ENCODE measurements at places on chromosomes 16 and 17. TPM values are rescaled to one million over a fixed set of nuclear protein-coding genes. Genes with fewer than 3 reads are reported as not detected.
A peak's percentile ranks its signal among the peaks of the same experiment; 100 is the strongest.

Gene RHBDL1
- 1.6 TPM for total RNA-seq

Gene GP2
- total RNA-seq, result 2.8 TPM

Gene TANGO6
- total RNA-seq, result 31.1 TPM

Gene MPV17L
- 7.9 TPM for total RNA-seq

Gene ACSM3
- 2.8 TPM for total RNA-seq

Gene NME4
- total RNA-seq, result 68.3 TPM

Gene PGS1
- 59.2 TPM for total RNA-seq

Gene RUNDC1
- total RNA-seq, result 12.4 TPM

Gene TMEM100
- 13.5 TPM for total RNA-seq

Gene LGALS3BP
- 147 TPM for total RNA-seq

Gene STXBP4
- total RNA-seq, result 22.2 TPM

Gene ADAT1
- total RNA-seq, result 35.5 TPM

Gene TEX19
- total RNA-seq, result not detected

Gene CD300E
- 3.8 TPM for total RNA-seq

Gene FNDC8
- total RNA-seq, result not detected

Gene UNC45B
- total RNA-seq, result 0.04 TPM

Gene SOCS3
- 144 TPM for total RNA-seq

GRCh38 chr16:10226141-10226986, 44.1 kb upstream of the GRIN2A start:
- DNase-seq, result no peak

GRCh38 chr17:42313773-42314566, 25.7 kb downstream of the STAT5A start:
- DNase-seq, result no peak

DNA sequence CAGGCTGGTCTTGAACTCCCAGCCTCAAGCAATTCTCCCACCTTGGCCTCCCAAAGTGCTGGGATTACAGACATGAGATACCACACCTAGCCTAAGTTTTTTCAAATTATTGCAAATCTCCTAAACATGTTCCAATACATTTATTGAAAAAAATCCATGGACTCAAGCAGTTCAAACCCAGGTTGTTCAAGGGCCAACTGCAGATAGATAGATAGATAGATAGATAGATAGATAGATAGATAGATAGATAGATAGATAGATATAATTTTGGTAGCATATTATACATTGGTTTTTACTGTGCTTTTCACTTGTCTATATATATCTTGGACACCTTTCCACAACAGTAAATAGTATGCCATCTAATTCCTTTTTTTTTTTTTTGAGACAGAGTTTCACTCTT, 20.9 kb upstream of the RBBP6 start:
- DNase-seq, result no peak

DNA sequence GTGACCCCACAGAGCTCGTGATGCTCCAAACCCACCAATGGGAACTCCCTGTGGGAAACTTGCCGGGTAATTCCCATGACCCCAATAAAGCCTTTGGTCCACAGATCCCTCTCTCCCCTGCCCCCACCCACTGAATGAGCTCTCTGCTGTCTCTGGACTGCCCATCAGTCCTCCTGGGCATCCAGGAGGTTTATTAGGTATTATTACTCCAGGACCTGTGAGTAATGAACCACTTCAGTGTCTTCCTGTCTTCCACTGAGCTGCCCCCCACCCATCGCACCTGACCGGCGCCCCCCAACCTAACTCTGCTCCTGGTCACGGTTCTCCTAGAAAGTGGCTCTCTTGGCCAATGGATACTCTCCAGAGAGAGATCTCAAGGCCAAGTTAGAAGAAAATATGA, 28.7 kb upstream of the DNAH17 start:
- no peak for DNase-seq

DNA sequence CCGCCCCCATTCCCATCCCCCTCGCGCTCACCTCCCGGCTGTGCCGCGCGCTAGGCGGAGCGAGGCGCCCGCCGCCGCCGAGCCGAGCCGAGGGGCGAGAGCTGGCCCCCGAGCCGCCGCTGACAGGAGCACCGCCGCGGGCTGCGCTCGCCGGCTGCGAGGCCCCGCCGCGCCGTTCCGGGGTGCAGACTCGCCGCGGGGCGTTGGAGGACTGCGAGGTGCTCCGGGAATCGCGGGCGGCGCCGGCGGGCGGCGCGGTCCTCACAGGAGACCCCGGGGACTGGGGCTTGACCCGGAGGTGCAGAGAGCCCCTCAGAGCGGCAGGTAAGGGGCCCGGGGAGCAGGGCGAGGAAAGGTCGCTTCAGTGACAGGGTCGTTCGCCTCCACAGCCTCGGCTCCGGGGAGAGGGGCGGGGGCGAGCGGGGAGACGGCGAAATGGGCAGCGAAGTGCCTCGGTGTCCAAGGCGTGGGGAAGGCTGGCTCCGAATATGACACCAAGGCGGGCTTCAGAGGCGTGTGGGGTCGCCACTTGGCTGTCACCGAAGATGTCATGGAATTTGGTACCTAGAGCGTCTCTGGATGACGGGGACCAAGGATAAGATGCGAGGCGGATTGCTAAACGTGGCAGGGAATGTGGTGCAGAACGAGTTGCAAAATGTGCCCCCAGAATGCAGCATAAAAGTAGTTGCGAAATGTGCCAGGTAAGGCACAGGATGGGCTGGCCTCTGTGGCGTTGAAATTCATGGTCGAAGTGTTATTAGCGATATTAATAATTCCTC, 580 bp downstream of the TANC2 start:
- DNase-seq, result peak; percentile 78

DNA sequence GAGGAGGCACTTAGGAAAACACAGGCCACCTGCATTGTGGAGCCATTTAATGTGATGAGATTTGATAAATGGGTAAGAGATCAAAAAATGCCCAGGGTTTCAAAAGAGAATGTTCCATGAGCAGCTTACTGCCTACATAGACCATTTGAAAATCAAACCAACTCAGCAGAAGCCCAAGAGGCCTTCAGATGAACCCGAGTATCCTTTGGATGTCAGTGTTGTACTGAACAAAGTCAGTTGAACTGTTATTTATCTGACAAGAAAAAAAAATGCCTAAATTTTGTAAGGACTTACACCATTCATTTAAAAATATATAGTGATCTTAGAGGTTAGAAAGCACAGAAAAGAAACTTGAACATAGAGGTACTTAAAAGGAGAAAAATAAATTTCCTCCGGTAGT, 381.7 kb downstream of the ZFHX3 start:
- DNase-seq, result no peak

DNA sequence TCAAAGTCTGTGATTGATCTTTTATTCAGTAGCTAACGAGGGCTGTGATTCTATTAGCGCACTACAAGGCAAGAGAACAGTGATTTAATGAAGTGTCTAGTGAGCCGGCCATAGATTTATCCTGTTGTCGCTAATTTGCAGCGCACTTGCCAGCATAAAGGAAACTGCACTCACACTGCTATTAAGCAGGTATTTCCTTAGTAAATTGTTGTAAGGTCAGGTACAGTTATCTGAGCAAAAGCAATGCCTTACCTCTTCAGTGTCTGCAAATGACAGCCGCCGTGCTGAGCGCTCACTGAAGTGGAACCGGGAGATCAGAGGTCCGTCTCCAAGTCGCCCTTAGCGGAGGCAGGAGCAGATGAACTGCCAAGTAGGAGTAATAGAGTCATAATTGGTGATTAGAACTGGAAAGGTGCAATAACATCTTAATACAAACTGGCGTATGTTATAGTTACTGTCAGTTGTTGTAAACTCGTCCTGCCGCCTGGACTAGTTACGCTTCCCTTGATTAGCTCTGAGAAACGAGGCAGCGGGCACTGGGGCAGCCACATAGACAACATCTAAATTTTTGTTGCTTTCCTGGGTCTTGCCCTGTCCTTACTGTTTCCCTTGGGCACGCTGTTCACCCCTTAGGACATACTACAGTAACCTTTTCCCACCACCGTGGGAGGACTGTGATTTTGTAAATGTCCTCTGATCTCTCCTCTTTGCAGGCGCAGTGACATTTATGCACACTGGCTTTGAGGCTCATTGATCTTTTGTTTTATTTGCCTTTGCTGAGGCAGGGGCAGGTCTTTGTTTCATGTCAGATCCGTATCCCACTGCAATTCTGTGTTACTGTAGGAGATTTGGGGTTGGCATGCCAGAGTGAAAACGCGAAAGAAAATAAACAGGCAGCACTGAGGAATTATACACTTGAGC, 363.1 kb downstream of the WWOX start:
- no peak for DNase-seq

GRCh38 chr17:34895383-34895782, 65.9 kb downstream of the CCT6B start:
- no peak for DNase-seq

DNA sequence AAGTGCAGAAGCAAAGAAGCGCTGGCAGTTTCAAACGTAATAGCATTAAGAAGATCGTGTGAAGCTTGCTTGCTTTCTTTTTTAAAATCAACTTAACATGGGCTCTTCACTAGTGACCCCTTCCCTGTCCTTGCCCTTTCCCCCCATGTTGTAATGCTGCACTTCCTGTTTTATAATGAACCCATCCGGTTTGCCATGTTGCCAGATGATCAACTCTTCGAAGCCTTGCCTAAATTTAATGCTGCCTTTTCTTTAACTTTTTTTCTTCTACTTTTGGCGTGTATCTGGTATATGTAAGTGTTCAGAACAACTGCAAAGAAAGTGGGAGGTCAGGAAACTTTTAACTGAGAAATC, 17.4 kb upstream of the RAB11FIP4 start:
- DNase-seq, result no peak

DNA sequence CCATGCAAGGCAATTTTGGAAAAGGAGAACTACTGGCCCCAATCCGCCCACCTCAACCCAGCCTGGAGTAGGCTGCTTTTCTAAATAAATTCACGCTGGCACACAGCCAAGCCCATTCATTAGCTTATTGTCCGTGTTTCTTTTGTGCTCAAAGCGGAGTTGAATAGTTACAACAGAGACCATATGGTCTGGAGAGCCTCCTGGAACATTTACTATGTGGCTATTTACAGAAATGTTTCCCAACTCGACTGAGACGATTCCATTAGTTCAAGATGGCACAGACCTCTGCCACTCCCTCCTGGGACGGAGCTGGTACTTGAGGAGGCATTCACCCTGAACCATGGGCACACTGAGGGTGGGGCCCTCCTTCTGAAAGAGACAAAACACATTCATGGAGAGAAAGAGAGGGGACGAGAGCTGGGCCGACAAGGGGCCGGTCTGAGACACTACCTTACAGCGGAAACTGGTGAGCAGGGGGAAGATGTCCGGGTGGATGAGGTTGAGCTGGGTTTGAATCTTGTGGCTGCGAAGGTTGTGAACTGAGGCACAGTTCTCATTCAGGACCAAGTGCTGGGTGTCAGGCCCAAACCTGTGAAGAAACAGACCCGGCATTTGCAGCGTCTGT, 15.7 kb downstream of the ELAC2 start:
- DNase-seq, result no peak

DNA sequence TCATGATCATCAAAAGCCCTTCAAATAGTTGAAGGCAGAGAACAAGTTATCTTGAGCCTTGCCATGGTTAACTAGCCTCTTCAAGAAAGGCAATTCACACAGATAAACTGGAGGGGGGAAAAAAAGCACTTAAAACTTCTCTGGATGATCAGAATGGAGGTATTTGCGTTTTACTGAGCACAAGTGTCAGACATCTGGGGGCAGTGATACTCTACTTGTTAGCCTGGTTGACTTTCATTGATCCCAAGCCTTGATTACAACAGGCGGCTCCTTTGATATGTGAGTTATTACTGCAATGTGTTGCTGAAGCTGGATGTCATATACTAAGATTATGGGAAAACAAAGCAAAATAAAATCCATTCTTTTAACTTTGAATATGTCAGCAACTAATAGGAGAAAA, 155.0 kb upstream of the HS3ST3A1 start:
- DNase-seq, result no peak

GRCh38 chr17:74892974-74893911, at the start of gene FADS6:
Gene FADS6, minus strand, starts transcription at chr17:74893633. Its CDS starts 38 bp downstream, at chr17:74893595.
- DNase-seq, result no peak

DNA sequence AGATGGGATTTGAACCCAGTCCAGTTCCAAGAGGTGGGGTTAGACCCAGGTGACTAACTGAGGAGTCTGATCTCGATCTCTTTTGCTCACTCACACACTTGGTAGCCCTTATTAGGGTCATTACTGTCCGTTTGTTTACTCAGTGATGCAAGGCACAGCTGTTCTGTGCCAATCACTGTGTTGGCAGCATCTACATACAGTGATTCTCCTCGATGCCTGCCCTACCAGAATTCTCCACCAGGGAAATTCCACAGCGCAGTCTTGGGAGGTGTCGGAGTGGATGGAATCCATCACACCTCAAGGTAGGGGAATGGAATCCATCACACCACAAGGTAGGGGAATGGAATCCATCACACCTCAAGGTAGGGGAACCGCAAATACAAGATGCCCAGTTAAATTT, 279.6 kb downstream of the MAF start:
- no peak for DNase-seq

- peak; percentile 89 for DNase-seq
Measured at GRCh38 chr16:1771188-1771863, at the start of gene NME3. Gene NME3, minus strand, starts transcription at chr16:1771543. Its CDS starts 9 bp downstream, at chr16:1771534.

- DNase-seq, result no peak
Measured at GRCh38 chr17:66524877-66525276, 222.5 kb downstream of the PRKCA start.

DNA sequence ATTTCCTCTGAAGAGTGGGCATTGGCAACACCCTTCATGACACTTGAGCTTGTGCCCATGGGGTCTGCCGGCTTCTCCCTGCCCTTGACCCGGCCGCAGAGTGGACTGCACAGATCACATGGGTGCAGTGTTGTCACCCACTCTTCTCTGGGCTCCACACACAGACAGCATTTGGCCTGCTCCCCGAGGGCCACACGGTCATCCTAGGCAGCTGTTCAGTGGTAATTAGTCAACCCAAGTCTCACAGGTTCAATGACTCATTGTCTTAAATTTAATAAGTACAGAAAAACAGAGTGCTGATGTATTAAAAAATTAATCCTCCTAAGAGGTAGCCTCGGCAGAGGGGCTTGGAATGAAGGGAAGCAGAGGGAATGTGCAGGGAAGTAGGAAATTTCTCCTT, 204.8 kb downstream of the MSI2 start:
- no peak for DNase-seq

- no peak for DNase-seq
Measured at GRCh38 chr17:70109497-70109896, 34.5 kb downstream of the KCNJ16 start.

- peak; percentile 73 for DNase-seq
Measured at GRCh38 chr17:3534881-3535252, 22.7 kb downstream of the TRPV3 start.

DNA sequence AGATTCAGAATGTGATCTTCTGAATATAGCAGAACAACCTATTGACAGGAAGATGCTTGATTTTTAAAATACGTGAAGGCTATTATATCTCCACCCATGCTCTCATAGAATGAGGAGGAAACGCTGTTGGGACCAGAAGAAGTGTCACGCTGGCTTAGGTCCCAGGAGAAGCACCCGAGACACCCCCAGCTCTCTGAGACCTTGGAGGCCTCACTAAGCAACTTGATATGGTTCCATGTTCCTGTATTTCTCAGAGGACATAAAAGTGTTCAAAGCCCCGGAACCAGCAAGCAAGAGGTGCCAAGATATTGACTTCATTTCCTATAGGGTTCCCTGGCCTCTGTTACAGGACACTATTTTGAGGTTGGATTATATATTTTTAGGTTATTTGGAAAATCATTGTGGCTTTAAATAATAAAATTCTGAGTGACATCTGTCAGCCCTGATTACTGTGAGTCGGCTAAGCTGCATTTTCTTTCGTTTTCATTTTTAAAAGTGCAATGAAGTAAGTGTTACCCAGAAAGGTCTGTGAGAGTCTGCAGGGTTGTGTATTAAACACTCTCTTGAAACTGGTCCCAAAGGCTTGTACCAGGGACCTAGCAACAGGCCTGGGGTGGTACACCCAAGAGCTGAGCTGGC, 400.0 kb downstream of the SOX9 start:
- no peak for DNase-seq
